NCI-H1092 treated with DMSO at 0.1 percent for 48 hours (cell line): ENCODE measurements at places on chromosomes 2 and 18.

DNA sequence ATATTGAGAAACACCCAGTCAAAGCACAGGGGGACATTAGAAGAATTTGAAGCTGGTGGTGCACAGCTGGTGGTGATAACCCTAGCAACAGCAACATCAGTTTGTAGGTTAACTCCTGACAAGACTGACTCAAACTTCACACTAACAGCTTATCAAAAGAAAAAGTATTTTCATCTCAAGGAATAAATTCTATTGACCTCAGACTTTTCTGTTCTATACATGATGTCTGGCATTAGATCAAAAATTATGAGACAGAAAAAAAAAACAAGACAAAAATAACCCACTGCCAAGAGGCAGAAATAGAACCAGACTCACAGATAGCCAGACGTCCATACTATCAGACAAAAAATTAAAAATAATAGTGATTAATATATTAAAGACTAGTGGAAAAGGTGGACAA is 126.1 kb downstream of the COL6A3 start:
- DNase-seq = no peak

DNA sequence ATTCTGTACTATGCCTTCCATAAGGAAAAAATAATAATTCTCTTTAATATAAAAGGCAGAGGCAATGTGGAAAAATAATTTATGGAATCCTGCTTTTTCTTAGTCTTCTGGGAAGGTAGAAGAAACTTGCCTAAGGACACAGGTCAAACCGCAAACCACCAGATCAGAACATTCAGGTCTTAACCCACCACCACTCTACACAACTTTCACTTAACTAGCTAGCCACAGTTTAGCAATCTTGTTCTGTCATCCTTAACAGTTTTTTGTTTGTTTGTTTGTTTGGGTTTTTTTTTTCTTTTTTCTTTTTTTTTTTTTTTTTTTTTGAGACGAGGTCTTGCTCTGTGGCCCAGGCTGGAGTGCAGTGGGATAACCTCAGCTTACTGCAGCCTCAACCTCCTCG is 70.6 kb downstream of the ACVR1 start:
- DNase-seq = no peak

DNA sequence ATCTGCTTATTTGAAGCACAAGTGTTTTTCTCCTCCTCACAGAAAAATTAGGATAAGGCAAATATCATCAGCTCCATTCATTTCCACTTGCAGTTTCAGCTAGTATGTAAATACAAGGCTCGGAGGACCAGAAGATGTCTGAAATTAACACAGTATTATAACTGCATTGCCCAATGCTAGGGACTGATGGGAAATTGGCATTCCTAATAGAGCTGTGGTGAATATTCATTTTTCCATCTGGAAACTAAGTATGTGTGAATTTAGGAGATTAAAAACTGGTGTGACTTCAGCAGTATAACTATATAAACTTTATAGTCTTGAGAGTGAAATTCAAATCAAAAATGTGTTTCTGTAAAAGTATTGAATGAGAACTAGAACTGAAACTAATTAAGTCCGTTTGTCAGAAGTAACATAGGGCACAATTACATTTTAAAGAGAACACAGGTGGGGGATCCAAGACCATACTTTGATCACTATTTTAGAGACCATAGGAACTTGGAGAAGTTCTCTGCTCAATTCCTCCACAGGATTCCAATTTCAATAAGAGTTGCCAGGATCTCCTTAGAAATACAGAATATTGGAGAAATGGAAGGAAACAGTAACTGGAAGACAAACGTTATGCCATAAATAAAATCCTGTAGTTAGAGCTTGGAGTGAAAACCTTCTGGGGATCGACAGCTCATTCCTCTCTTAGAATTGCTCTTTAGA is 12.1 kb upstream of the ITGA6 start:
- DNase-seq = no peak

DNA sequence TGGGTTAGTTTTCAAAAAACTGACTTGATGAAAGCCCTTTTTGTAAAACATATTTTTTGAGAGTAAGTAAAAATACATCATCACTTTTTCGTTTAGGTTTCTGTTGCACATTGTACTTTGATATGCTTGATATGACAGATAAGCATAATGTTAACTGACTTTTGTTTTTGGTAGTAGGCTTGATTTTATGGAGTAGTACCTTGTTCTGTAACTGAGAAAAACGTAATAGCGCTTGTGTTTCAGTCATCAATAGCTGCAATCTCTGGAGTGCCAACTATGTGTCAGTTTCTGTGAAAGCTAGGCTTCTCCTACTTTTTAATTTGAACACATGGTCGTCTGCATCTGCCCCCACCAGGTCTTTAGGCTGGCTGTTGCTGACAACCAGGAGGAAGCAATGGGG is 1.3 kb downstream of the LCLAT1 start:
- no peak for DNase-seq

DNA sequence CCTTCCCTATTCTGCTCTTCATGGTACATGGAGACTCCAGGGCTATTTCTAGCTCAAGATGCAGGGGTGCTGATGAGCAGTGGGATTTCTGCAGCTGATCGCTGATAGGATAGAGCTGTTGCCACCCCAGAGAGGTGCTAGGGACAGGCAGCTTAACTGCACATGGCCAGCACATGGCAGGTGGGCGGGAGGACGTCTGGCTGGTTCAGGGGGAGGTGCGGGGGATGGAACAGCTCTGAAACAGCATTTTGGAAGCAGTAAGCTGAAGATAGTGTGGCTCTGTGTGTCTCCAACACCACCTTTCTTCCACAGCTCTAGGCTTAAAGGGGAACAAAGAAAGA is 151.9 kb upstream of the PELI1 start:
- DNase-seq = no peak

DNA sequence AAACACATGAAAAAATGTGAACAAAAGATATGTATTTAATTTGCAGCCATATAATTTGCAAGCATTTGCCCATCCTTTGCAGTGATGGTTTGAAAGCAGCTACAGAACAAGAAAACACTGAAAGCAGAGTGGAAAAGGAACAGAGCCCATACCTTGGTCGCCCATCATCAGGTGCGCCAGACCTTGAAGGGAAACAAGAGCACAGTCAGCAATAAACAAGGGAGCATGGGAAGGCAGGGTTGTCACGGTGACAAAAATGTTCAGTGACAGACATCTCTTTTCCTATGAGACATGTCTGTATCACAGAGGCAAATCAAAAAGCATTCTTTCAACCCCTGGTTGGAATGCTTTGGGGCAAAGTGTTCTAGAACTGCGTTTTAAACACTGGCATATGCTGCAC is 109.4 kb downstream of the NRXN1 start:
- DNase-seq = no peak

DNA sequence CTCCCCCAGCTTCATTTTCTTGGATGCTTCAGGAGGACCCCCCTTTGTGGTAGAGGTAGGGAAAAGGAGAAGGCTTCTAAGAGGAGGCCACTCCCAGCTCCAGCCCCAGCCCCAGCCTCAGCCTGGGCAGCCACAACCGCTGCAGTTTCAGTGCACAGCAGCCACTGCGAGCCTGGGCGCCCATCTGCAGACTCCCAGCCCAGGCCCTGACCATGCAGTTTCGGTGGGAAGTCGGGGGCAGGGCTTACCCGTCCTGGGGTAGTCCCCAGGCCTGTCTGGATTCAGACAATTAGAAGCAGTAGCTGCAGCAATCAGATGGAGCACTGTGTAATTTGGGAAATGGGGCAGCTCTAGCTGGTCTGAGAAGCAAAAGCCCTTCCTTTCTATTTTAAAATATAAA is 28.6 kb downstream of the ITM2C start:
- no peak for DNase-seq

DNA sequence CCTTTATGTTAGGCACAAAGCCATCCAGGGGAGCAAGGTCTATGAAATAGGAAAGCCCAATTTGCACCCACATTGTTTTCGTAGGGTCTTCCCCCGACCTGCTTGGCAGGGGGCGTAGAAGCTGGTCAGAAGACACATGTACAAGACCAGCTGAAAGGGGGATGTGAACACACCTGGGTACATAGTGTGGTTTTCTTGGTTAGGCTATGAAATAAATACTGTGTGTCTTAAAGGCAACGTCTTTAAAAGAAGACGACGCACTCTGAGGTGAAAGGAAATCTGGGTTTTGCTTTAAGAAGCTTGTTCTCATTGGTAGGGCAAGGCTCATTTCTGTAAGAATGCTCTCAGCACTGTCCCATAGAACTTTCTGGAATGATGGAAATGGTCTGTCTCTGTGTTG is 60.0 kb upstream of the KLF7 start:
- DNase-seq = no peak

DNA sequence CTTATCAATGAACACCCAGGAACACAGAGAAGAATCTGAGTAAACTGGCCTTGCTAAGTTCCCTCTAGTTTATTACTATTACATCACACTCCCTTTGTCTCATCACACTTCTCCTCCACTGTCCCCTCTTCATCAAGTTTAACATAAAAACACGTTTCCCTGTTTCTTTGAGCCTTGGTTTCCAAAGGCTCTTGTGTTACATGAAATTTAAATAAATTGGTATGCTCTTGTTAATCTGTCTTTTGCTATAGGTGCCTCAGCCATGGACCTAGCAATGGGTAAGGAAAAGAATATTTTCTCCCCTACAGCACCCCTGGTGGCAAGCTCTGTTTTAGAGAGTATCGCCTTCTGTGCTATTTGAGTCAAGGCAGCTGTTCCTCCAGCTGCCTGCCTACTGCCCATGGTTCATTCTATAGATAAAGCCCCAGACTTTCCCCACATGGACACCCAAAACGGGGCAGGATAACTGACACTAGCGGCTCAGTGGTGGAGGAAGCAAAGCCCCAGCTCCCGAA is 31.8 kb downstream of the TGIF1 start:
- peak; percentile 2 for DNase-seq

DNA sequence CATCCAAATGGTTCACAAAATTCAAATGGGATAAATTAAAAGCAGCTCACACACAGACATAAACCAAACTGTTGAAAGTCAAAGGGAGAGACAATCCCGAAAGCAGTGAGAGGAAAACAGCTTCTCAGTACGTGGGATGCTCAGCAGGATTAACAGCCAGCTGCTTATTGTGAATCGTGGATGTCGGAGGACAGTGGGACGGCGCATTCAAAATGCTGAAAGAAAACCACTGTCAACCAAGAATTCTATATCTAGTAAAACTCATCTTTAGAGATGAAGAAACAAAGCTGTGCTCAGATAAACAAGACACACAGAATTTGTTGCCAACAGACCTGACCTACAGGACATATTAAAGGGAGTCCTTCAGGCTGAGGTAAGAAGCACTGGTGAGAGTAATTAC is 102.9 kb downstream of the NFATC1 start:
- DNase-seq = no peak

DNA sequence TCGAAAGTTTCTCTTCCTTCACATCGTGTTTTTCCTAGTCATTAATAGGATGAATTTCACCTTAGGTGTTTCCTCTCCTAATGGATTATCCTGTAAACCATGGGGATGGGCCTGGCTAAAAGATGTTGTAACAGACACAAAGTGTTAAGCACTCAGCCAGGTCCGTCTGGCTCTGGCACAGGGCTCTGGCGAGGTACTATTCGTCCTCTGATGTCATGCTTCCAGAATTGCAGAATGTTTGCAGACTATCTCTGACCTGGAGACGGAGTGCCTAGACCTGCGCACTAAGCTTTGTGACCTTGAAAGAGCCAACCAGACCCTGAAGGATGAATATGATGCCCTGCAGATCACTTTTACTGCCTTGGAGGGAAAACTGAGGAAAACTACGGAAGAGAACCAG is 13.2 kb downstream of the ATG16L1 start:
- no peak for DNase-seq

- DNase-seq = no peak
Measured at GRCh38 chr2:20491739-20492531, 45.1 kb downstream of the RHOB start.

DNA sequence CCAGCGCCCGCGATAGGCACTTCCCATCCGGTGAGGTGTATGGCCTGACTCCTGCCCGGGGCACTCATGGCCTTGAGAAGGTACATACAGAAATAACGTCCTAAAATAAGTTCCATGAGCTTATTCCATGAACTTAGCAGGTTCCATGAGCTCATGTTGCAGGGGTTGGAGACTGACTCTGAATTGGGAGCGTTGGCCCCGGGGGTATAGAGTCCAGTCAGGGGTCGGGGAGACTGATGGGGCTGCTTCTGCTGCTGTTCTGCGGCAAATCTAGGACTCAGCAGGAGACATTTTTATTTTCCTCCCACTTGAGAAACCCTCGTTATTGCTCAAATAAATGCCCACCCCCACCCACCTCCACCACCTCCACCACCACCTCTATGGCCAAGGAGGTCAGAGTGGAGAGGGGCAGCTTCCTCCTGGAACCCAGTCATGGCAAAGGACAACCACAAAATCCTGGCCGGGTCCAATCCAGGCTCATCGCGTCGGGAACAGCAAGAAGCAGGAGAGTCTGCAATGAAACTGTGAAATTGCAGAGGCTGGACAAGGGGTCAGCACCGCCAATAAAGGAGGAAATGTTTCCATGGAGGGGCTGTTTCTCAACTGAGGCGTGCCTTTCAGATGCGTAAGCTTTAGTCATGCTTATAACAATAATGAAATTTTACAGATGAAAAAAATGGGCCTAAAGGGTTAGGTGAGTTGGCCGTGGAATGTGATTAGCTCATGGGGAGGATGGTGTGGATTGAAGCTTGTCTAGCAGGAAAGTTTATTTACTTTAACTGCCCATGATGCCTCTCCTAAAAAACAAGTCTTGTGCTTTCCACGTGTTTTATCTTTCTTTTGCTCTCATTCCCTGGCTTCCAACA is 136.6 kb upstream of the ALKAL2 start:
- DNase-seq = no peak

DNA sequence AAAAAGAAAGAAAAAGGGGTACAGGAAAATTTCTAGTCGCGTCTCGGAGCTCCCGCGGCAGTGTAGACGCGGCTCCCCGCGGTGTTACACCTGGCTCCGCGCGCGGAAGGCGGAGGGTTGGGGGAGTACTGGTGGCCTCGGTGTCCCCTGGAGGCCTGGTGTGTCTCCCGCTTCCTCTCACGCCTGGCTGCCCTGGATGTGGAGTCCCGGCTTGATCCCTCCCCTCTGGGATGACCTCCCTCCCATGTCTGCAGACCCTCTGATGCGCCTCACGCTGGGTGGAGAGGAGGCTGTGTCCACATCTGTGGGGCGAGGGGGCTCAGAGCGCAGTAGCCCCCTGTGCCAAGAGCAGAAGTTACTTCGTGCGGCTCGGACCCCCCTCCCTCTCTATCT is 1.2 kb downstream of the KIF5C start:
- DNase-seq = peak; percentile 43

DNA sequence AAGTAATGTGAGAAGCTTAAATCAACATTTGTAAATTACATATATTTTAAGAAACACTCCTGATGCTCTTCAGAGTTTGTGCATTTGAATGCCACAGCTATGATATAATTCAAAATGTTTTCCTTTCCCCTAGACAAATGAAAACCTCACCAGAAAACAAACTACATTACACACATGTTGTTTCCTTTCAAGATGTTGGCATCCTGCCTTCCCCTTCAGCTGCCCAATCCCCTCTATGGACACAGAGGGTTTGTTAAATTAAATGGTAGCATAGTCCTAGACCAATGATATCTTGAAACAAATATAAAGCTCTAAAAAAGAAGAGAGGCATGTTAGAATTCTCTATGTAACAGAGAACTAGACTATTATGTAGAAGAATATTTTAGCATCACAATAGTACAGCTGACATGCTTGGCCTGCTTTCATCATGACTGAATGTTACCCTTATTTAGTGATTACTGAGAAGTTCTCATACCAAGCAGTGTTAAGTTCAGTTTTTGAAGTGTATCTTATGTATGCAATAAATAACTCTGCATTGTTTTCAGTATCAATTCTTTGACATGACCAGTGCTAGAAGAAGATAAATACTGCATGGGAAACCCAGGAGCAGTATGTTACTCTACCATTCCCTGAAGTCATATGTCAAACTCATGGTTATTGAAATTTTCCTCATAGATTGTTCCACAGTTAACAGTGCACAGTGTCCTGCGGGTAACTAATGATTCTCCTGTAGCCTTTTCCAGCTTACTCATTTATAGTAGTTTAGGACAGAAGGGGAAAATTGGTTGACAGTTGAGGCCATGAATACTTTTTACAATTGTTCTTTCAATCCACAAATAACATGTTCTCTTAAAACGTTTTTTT is 316.3 kb upstream of the KCNJ3 start:
- no peak for DNase-seq
